ENCODE measurements at places on chromosomes 2 and 18.

DNA sequence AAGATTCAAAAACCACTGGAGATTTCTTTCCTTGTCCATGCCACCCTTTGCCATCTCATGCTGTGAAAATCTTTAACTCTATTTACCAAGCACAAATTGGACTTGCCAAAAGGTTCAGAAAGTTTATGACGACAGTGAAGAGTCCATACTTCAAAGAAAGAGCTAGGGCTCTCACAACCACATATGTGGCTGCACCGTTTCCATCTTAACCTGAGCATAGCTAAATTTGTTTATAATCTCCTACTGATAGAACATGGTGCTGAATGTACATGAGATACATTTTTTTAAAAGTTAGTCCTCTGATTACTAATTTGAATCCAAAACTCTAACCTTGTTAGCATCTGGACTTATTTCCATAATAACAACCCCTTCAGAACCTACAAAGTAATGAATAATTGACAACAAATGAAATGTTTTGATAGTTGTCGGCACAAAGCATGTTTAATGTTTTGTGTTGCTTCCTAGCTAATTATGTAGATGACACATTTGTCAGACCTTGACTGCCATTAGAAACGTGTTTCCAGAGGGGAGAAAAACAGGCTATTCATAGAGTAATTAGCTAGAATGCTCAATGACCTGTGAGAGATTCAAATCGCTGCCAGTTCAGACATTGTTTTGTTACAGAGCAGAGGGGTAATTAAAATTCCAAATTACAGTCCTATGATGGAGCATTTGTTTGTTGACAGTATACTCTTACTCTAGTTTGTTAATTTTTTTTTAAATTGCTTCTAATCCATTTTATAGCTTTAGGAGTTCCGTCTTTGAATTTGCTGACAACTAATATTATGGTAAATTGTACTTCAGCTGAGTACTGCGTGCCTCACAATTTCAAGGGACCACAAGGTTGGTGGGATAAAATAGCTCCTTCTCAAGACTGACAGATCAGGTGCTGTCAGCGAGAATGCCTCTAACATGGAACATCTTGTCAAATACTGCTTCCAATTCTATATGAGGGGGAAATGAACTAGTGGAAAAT, 31.8 kb downstream of the ARHGAP15 start:
- DNase-seq, result no peak

- peak; percentile 91 for DNase-seq
Observed at GRCh38 chr2:161031511-161031910, 128.7 kb upstream of the TANK start.

GRCh38 chr18:44715245-44715644, 34.6 kb downstream of the SETBP1 start:
- DNase-seq, result peak; percentile 91

GRCh38 chr2:239678666-239679296, 278.0 kb upstream of the HDAC4 start:
- DNase-seq, result no peak

DNA sequence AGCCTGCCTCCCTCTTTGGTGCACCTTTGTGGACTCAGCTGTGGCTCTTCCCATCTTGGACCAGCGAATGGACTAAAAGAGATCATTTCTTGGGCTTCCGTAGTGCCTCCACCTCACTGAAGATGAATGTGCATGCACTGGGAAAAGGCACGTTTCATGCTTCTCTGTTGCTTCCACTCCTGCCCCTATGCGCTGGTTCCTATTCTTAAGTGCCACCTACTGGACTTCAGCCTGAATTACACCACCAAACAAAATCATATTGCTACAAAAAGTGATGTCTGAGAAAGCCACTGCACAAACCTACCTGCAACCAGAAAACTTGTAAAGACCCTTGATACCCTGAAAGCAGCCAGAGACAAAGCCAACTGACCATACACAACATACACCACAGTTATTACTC, 695.6 kb downstream of the TSN start:
- no peak for DNase-seq

GRCh38 chr2:118614841-118615271, 232.6 kb downstream of the EN1 start:
- DNase-seq, result peak; percentile 94

DNA sequence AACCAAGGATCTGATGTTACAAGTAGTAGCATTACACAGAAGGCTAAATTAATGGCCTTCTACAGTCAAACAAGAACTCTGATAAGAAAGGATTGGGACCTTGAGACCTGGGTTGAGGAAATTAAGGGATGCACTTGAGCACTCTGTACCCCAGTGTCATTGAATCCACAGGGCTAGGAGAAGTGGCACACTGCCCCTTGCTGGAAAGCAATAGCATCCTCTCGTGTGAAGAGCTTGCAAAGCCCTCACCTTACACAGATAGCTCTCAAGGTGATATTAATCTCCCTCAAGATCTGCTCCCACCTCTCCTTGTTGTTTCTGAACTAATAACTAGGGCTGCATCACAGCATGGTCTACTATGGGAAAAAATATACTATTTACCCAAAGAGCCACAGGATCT, 26.5 kb upstream of the CHST9 start:
- no peak for DNase-seq

- DNase-seq, result no peak
Observed at GRCh38 chr2:235810846-235811245, 317.0 kb downstream of the AGAP1 start.

DNA sequence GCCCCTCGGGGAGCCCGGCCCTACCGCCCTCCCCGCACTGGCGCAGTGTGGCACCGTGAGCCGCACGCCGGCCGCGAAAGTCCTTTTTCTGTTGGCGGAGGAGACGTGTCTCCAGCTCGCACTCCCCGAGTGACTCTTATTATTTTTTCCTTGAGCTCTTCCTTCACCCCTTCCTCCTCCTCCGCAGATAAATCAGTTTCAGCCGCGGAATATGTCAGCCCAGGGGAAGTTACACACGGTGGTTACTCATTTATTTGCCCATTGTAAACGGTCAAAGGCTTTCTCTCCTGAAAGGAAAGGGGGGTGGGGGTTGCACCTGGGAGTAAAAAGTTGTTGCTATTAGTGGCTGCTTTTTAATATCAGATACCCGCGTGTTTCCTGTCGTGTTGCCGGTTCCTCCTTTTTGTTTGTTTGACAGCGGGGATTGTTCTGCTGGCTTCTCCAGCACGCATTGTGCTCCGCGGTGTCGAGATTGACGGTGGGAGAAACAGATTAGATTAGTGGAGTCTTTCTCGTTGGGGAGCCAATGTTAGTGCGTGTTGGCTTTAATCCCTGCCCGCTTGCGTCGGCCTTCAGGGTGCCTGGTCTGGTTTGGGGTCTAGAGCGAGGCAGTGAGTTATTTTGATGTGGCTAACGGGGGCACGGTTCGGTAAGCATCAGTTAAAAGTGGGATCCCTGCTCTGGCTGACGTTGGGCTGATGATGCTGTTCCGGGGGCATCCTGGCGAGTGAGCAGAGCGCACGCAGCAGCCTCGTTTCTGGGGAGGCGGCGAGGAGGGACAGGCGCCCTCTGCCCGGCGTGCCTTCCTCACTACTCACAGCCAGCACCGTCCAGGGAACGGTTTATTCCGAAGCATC, 1.6 kb downstream of the CRIM1 start:
- peak; percentile 56 for DNase-seq

GRCh38 chr18:12637901-12638643, 19.8 kb downstream of the SPIRE1 start:
- DNase-seq, result peak; percentile 34

- DNase-seq, result no peak
Observed at GRCh38 chr2:43183743-43184142, 42.7 kb downstream of the ZFP36L2 start.

GRCh38 chr2:14524041-14524802, 108.3 kb upstream of the LRATD1 start:
- no peak for DNase-seq

DNA sequence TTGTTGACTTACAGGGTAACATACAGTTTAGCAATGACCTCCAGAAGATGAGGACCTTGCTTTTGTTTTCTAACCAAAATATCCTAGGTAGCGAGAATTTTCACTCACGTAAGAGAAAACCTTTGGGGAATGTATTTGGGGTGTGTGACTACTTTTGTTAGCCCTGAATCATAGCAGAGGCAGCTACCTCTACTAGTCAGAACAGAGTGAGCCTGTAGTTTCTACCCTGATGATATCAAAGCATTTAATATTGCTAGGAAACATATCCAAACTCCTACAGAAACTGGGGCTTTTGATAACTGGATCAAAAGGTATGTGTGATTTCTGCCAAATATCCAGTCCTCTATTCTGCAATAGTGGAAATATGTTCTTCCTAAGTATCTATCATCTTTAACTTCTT, 462.6 kb upstream of the ZEB2 start:
- no peak for DNase-seq

GRCh38 chr2:26970244-26970927, at the start of gene MAPRE3:
Gene MAPRE3, plus strand, starts transcription at chr2:26970637. Its CDS starts 51,582 bp downstream, at chr2:27022219.
- peak; percentile 83 for DNase-seq

DNA sequence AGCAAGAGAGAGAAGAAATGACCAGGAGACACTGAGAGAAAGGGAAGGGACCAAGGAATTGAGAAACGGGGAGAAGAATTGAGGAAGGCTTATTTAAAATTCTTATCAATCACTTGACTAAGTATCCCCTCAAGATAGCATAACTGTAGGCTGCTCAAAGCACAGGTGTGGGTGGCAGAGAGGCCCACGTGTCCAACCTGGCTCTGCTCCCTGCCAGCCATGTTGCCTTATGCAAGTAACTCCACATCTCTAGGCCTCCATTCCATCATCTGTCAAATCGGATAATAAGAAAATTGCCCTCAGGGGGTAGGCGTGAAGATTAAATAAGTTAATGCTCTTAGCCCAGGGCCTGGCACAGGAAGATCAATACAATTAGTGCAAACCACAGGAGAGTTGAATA, 7.4 kb upstream of the NPAS2 start:
- DNase-seq, result no peak

DNA sequence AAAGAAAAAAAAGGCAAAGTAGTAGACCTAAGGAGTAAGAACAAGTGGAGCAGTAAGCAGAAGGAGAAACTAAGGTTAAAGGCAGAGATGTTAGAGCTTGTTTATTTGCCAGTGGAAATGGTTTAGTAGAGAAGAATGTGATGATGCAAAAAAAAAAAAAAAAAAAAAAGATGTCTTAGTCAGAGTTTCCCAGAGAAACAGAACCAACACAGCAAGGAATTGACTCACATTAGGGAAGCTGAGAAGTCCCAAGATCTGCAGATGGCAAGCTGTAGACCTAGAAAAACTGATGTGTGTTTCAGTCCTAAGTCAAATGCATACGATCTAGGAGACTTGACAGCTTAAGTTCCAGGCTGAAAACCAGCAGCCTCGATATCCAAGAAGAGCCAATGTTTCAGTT, 1548.8 kb upstream of the LRRTM1 start:
- peak; percentile 35 for DNase-seq

DNA sequence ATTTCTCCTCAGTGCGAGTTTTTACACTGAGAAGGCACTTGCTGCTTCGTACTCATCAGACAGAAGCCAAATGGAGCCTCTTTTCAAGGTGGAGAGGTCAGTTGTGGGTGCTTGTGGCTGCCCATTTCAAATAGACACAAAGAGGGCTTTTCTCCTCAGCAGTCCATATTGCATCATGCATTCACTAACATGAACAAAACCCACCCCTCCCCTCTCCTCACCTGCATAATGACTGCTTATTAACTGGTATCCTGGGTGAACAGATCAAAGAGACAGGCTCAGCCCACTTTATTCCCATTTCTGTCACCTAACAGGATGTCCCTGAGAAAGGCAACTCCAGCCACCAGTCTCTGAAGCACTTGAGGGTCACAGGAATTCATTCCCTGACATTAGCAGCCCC, 28.9 kb downstream of the KLF7 start:
- DNase-seq, result no peak
